ENCODE measurements at places on chromosomes 12 and 14. TPM values are rescaled to one million over a fixed set of nuclear protein-coding genes. Genes with fewer than 3 reads are reported as not detected.

DNA sequence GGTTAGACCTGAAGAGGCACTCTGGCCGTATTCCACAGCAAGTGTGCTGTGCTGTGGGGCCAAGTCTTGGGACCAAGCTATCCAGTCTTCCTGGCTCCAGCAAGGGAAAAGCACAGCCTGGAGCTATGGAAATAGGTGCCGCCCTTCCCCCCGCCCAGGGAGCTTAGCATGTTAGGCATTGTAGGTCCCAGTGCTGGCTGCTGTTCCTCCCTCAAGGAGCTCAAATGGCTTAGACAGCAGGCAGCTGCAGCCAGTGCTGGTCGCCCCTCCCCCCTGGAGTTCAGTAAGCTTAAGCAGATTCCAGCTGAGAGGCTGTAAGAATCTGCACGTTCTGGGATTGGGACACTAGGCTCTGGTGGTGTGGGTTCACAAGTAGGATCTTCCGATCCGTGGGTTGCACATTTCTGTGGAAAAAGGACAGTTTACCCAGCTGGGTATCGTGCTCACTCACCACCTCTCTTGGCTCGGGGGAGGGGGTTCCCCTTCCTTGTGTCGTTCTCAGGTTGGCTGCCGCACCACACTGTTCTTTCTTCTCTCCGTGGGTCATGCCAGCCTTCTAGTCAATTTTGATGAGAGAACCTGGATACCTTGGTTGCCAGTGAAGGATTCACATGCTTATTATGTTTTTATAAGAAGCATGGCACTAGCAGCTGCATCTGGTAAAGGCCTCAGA, 127.3 kb downstream of the CNTN1 start:
- H3K36me3 ChIP-seq, result no peaks in the 10 kb centered on the region
- no peak overlapping the region for H3K4me3 ChIP-seq
- no peak overlapping the region for H3K27ac ChIP-seq
- no peaks in the 10 kb centered on the region for H3K27me3 ChIP-seq
- no peak for DNase-seq

Gene ASCL1
- not detected for polyA plus RNA-seq

- peak; percentile 2 for DNase-seq
- no peak overlapping the region for H3K27ac ChIP-seq
- H3K36me3 ChIP-seq, result no peaks in the 10 kb centered on the region
- no peak overlapping the region for H3K4me3 ChIP-seq
Observed at GRCh38 chr12:102824218-102824835, 92.7 kb downstream of the PAH start.

DNA sequence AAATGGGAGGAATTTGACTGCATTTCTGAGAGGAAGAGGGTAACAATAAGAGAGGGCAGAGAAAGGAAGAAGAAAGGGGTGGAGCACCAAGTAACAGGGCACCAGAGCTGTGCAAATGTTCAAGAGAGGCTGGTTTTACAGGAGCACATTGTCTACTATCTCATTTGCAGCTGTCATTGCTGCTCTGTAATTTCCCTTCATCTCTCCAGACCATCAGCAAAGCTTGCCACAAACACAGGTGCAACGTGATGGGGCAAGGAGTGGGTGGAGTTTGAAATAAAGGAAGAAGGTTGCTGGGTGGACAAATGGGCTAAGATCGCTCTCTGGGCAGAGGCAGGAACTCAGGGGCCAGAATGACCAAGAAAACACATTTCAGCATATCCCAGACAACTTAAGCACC, 47.9 kb upstream of the PLEKHG6 start:
- H3K4me3 ChIP-seq, result no peak overlapping the region
- peaks cover 13% of the 10 kb centered on the region for H3K4me1 ChIP-seq
- no peak overlapping the region for H3K27ac ChIP-seq
- no peak for DNase-seq
- peaks cover 6% of the 10 kb centered on the region for H3K27me3 ChIP-seq

- no peaks in the 10 kb centered on the region for H3K27me3 ChIP-seq
- no peak overlapping the region for H3K27ac ChIP-seq
- H3K4me3 ChIP-seq, result no peak overlapping the region
- no peak for DNase-seq
- peaks cover 2% of the 10 kb centered on the region for H3K4me1 ChIP-seq
- peaks cover 16% of the 10 kb centered on the region for H3K36me3 ChIP-seq
Observed at GRCh38 chr12:286531-287300, 24.1 kb upstream of the SLC6A13 start.

GRCh38 chr12:47863467-47863866, 41.3 kb downstream of the VDR start:
- no peaks in the 10 kb centered on the region for H3K36me3 ChIP-seq
- H3K4me1 ChIP-seq, result peaks cover 8% of the 10 kb centered on the region
- no peak overlapping the region for H3K27ac ChIP-seq
- H3K27me3 ChIP-seq, result no peaks in the 10 kb centered on the region

DNA sequence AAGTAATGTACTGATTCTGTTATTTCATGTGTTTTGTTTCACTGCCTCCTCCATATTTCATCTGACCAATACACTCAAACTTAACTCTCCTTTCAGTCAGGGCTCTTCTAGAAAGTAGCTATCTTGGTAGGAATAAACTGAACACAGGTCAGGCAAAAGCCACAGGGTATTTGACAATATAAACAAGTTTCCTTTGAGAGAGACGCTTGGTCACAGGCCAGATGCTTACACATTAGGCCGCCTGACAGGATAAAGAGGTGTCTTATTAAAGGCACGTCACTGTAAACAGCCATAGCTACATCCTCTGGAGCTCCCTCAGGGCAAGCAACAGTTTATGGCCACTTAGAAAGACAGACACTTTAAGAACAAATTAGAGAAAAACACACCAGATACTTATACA, 607.5 kb downstream of the SLC6A15 start:
- no peak overlapping the region for H3K27ac ChIP-seq
- peaks cover 2% of the 10 kb centered on the region for H3K4me1 ChIP-seq
- H3K27me3 ChIP-seq, result no peaks in the 10 kb centered on the region

DNA sequence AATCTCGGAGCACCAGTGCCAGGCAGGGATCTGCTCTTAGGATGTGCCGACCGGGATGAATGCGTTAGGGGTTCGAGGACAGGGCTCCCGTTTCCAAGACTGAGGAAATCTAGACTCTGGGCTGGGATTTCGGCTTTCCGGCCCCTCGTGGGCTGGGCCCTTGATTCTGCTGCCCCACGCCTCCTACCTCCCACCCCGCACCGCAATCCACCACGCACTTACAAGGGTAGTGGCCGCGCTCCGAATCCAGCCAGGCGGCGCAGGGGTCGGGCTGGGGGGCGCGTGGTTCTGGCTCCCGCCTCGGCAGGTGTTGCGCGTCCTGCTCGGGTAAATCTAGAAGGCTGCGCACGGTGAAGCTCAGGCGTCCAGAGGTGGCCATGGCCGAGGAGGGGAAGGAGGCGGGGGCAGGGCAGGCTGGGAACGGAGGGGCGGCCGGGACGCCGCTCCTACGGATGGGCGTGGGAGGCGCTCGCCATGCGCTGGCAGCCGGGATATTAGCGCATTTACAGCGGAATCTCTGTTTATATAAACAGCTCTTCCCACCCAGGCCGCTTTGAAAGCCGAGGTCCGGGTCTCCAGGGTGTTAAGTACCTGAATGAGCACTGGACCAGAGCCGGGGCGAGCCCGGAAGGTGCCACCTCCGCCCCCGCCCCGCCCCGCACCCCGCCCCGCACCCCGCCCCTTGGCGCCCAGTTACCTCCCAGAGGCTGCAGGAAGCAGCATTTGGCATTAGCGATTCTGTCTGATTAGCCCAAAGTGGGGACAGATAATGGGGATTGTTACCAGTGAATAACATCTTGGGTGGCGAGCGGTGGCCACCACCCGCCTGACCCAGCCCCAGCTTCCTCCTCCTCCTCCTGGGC, at the start of gene NKX2-8:
TSS of gene NKX2-8 (minus strand) at position 604 of the 863 bp plus-strand sequence. CDS start at position 379, 225 bp downstream.
- peak within 1 kb of the TSS; percentile 39 for H3K4me3 ChIP-seq
- no peaks in the 10 kb centered on the region for H3K4me1 ChIP-seq
- peaks cover 70% of the 10 kb centered on the region for H3K27me3 ChIP-seq
- H3K36me3 ChIP-seq, result no peaks in the 10 kb centered on the region

Gene EPYC
- polyA plus RNA-seq, result not detected

Gene SRRM4
- polyA plus RNA-seq, result not detected

GRCh38 chr12:46938071-46938678, 112.4 kb upstream of the SLC38A4 start:
- no peaks in the 10 kb centered on the region for H3K36me3 ChIP-seq
- H3K4me3 ChIP-seq, result no peak overlapping the region
- peaks cover 6% of the 10 kb centered on the region for H3K4me1 ChIP-seq
- H3K27ac ChIP-seq, result no peak overlapping the region
- no peaks in the 10 kb centered on the region for H3K27me3 ChIP-seq

- H3K27me3 ChIP-seq, result peaks cover 10% of the 10 kb centered on the region
- H3K4me3 ChIP-seq, result no peak overlapping the region
- H3K27ac ChIP-seq, result no peak overlapping the region
- no peaks in the 10 kb centered on the region for H3K4me1 ChIP-seq
- no peak for DNase-seq
Observed at GRCh38 chr12:31644536-31644935, 15.0 kb upstream of the ETFBKMT start.

DNA sequence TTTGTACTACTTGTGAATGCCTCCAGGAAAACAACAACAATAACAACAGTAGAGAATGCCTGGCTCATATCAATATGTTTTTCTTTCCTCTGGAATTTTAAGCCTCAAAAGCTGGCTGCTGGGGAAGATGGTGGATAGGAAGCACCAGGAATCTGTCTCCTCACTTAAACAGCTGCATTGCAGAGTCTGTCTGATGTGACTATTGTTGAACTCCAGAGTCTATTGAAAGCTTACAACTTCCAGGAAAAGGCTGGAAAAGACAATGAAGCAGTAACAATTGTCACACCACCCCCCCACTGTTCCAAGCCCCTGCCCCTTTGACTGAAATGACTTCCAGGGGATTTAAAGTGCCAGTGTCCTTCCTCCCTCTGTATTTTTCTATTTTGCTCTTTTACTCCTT, 309.7 kb downstream of the BMP4 start:
- H3K4me1 ChIP-seq, result no peaks in the 10 kb centered on the region
- H3K4me3 ChIP-seq, result no peak overlapping the region
- no peak overlapping the region for H3K27ac ChIP-seq
- peaks cover 2% of the 10 kb centered on the region for H3K27me3 ChIP-seq
- no peak for DNase-seq
- H3K36me3 ChIP-seq, result no peaks in the 10 kb centered on the region

Gene C2CD5
- 9.2 TPM for polyA plus RNA-seq

Gene TMPRSS12
- polyA plus RNA-seq, result not detected

Gene HOXC12
- polyA plus RNA-seq, result not detected

Gene CLEC6A
- not detected for polyA plus RNA-seq

Gene SLC25A3
- 657 TPM for polyA plus RNA-seq

Gene KRT80
- polyA plus RNA-seq, result 3.4 TPM
